ENCODE measurements at places on chromosomes 16 and 17. TPM values are rescaled to one million over a fixed set of nuclear protein-coding genes. Genes with fewer than 3 reads are reported as not detected.

Gene CCL23
- total RNA-seq = 6.6 TPM

Gene SMIM36
- total RNA-seq = not detected

Gene ATP1B2
- total RNA-seq = 1.5 TPM

Gene TBC1D3C
- not detected for total RNA-seq

Gene PRAC1
- not detected for total RNA-seq

Gene PIGW
- 3.6 TPM for total RNA-seq

Gene COL1A1
- 31.5 TPM for total RNA-seq

Gene AGRP
- total RNA-seq = not detected

Gene SLFN13
- total RNA-seq = 4.7 TPM

Gene AXIN2
- 22.1 TPM for total RNA-seq

Gene PIRT
- not detected for total RNA-seq

Gene NXPH3
- 6.9 TPM for total RNA-seq

Gene TLCD3A
- total RNA-seq = 5.5 TPM

Gene CALB2
- 16.8 TPM for total RNA-seq

Gene CCDC40
- 13.8 TPM for total RNA-seq

Gene ZG16
- not detected for total RNA-seq

Gene IRX3
- total RNA-seq = 1.5 TPM

Gene YWHAE
- total RNA-seq = 639 TPM

Gene XAF1
- 25.2 TPM for total RNA-seq

Gene BMERB1
- 42.9 TPM for total RNA-seq

Gene DOC2B
- 18.4 TPM for total RNA-seq

Gene SLC5A10
- total RNA-seq = not detected

Gene RNF222
- total RNA-seq = not detected

Gene WDR90
- total RNA-seq = 26.9 TPM

Gene ALOX15
- total RNA-seq = not detected

Gene KRTAP3-1
- total RNA-seq = not detected

Gene NUP85
- 55.9 TPM for total RNA-seq

Gene SMPD3
- 0.60 TPM for total RNA-seq

Gene TBC1D3E
- not detected for total RNA-seq

Gene OSGIN1
- 27.7 TPM for total RNA-seq

Gene CHD9NB
- 16.4 TPM for total RNA-seq

Gene KCNJ12
- total RNA-seq = 0.84 TPM

Gene TM4SF5
- total RNA-seq = not detected

Gene CCDC144A
- 5.1 TPM for total RNA-seq

Gene CIBAR2
- total RNA-seq = not detected

Gene KIF2B
- total RNA-seq = not detected

Gene IRF8
- total RNA-seq = 22.0 TPM

Gene HSD11B2
- total RNA-seq = 0.20 TPM

Gene SPN
- total RNA-seq = 1.3 TPM

Gene CLEC19A
- not detected for total RNA-seq
